Vein endothelial cell (primary cell): ENCODE measurements at places on chromosomes 6 and 20. TPM values are rescaled to one million over a fixed set of nuclear protein-coding genes. Genes with fewer than 3 reads are reported as not detected.

IYD gene
- not detected in 2 replicates for total RNA-seq

NKX2-2 gene
- total RNA-seq, result not detected in 2 replicates

PSORS1C2 gene
- not detected in 2 replicates for total RNA-seq

CD24 gene
- total RNA-seq, result 2.3 and 6.5 TPM in 2 replicates

SALL4 gene
- total RNA-seq, result 0.38 and 0.65 TPM in 2 replicates

CGA gene
- not detected in 2 replicates for total RNA-seq

NFYA gene
- total RNA-seq, result 14.4 and 18.8 TPM in 2 replicates

CST4 gene
- total RNA-seq, result not detected in 2 replicates

MATN4 gene
- 0.33 TPM in 1 of 2 replicates, not detected in the other for total RNA-seq
